ENCODE measurements at places on chromosomes 4 and X. TPM values are rescaled to one million over a fixed set of nuclear protein-coding genes. Genes with fewer than 3 reads are reported as not detected.

The TLL1 gene
- 2.9 TPM for total RNA-seq

- no peak for DNase-seq
Observed at GRCh38 chrX:10010686-10011085, 43.5 kb downstream of the CLDN34 start.

DNA sequence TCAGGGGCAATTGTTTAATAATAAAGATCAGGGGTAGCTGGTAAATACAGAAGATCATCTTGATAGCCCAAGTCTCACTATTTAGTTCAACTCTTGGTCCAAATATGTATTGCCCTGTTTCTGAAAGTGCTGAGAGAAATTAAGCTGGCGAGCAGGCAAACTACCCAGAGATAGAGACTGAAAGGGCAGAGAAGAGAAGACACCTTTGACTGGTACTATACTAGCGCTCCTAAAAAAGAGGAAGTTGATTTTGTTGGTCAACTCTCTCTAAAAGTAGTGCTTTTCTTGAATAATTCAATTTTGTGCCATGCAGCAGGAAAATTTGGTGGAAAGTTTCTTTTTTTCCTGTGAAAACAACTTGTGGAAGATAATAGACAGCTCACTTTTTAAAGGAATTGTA is 64.0 kb downstream of the IGSF1 start:
- no peak for DNase-seq

The UCHL1 gene
- total RNA-seq: 1,154 TPM

The TLR1 gene
- total RNA-seq: 2.0 TPM

The RAB40A gene
- total RNA-seq: 0.82 TPM

- no peak for DNase-seq
Observed at GRCh38 chrX:110987292-110987691, 108.7 kb upstream of the PAK3 start.

The IL2 gene
- total RNA-seq: not detected

GRCh38 chrX:38652934-38653442 is 91.6 kb downstream of the TSPAN7 start:
- DNase-seq: no peak

GRCh38 chr4:24240655-24241054 is 343.7 kb downstream of the DHX15 start:
- DNase-seq: no peak

- no peak for DNase-seq
Observed at GRCh38 chr4:78439328-78439727, 112.2 kb upstream of the ANXA3 start.

The FAM47E gene
- total RNA-seq: 4.1 TPM

DNA sequence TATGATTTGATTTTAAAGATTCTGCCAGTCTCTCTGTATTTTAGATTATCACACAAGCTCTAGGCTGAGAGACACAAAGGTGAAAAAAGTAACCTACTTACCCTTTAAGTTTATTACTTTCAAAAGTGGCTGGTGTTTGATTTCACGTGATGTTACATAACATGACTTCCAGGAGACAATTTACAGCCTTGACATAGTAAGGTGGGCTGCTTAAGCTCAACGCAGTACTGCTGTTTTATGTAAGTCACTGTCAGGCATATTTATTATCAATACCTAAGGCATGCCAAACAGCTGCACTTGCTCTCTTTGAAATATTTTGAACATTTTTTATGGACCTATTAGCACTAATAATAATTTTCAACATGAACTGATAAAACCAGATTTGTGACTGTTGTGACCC is 451.5 kb upstream of the FAM241A start:
- no peak for DNase-seq

DNA sequence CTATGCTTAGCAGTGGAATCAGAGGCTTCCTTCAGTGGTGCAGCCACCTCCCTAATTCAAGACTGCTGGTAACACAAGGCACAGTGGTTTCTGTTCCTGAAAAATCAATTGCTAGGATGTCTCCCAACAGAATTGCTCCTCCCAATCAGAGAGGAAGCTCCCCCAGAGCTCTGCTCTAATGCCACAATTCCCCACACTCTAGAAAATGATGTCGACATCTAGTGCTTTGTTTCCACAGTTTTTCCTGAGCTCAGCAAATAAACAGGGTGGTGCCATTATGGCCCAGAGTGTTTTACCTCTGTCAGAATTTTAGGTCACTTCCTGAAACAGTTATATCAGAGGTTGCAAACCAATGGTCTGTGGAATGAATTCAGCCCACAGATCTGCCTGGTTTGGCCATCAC is 24.7 kb downstream of the TAB3 start:
- DNase-seq: no peak

The GPR143 gene
- 0.82 TPM for total RNA-seq

DNA sequence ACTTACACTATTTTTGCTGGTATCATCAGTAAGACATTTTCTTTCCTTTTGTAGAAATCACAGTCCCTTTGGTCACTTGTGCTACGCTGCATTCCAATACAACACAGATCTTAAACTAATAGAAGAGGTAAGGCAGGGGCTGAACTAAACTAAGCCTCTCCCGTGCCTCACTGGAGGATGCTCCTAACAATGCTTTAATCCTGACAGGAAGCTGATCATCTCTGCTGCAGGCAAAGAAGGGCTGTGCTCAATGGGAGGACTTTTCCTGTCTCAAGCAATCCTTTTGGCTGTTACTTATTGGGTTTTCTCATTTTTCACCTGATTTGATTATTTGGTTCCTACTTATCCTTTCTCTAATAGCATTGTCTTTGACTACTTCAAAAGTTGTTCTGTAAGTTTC is 583.1 kb downstream of the INPP4B start:
- DNase-seq: no peak

All from frontal cortex (tissue), 4 donors.